ENCODE measurements at places on chromosomes 7 and 10.

GRCh38 chr10:58268454-58268945 lies 462 bp upstream of the CISD1 start:
- no peak for DNase-seq

GRCh38 chr7:17396692-17397091 lies 98.2 kb downstream of the AHR start:
- no peak for DNase-seq

- DNase-seq, result no peak
These were observed 77.3 kb upstream of the ARMC3 start for GRCh38 chr10:22850541-22850940.

GRCh38 chr7:27962273-27962672 lies 218.3 kb downstream of the JAZF1 start:
- DNase-seq, result no peak

- DNase-seq, result peak; percentile 52
These were observed 411 bp downstream of the AUTS2 start for GRCh38 chr7:69598487-69599285.

DNA sequence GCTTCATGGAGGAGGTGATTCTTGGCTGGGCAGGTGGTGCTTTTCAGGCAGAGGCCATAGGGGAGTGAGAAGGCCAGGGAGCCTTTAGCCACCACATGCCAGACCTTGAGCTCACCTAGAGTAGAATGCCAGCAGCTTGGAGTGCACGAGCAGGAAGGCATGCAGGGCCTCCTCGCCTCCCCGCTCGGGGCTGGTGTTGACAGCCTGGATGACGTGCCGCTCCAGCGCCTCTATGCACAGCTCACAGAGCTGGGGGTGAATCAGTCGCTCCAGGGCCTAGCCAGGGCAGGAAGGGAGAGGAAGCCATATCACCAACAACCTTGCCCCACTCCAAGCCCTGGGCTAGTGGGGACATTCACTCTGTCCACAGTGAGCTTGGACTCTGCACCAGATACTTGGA lies 15.7 kb downstream of the HPS1 start:
- DNase-seq, result no peak

- no peak for DNase-seq
These were observed 45.7 kb downstream of the BTAF1 start for GRCh38 chr10:91969297-91969696.

- no peak for DNase-seq
These were observed 102.2 kb upstream of the FGFR2 start for GRCh38 chr10:121700416-121700815.

DNA sequence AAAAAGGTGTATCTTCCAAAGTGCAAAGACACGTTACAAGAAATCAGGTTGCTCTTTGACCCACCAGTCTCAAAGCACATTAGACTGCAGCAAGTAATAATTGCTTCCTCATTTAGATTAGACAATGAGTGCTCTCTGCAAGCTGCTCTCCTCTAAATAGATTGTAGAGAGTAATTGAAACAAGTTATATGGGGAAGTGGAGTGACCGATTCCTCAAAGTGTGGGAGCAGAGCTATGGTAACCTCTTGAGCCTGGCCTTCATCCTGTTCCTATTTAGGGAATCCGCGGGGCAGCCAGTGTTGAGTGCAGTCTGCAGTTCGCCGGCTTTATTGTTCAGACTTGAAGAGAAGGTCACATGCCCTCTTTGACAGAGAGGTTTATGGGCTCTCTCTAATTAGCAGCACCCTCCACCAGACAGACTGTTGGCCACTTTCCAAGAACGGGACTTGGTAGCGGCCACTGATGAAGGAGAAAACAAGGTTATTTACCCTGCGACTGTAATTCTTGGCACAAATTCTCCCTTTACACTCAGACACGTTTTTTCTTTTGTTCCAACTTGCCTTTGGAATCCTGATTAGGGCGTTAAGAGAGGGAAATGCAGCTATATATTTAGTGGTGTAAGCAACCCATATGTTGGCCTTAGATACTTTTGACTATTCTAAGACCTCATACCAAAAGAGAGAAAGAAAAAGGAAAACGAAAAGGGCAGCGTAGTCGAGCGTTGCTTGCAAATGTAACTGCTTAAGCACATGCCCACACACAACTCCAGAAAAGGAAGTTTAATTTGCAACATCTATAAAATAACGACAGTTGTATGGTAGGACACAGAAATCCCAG lies 107.5 kb downstream of the REEP3 start:
- peak; percentile 84 for DNase-seq

DNA sequence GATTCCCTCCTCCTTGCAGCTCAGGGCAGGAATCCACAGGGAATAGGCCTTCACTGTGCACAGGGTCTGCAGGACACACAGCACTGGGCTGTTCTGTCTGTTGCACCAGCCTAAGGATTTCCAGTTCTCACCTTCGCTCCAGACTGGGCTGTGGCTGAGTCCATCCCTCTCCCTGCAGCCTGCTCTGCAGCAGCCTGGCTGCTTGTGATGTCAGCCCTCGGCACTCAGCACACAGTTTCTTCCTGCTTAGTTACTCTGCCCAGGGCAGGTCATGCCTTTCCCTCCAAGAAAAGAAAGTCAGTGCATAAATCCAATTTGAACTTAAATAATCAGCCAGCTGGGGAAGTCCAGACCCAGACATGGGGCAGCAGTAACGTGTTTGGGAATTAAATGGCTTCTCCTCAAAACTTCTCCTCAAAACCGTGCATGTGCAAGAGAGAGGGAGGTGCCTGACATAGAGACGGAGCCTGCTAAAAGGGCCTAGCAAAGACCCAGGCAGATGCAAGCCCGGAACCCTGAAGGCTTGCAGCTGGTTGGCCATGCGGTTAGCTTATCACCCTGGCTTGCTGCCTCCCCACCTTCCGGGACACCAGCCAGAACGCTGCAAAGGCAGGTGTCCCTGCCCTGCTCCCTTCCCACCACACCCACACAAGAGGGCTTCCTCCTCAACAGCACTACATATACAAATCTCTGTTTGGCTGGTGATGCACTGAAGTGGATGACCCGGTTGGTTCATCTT lies 10.9 kb upstream of the GDF2 start:
- DNase-seq, result no peak

DNA sequence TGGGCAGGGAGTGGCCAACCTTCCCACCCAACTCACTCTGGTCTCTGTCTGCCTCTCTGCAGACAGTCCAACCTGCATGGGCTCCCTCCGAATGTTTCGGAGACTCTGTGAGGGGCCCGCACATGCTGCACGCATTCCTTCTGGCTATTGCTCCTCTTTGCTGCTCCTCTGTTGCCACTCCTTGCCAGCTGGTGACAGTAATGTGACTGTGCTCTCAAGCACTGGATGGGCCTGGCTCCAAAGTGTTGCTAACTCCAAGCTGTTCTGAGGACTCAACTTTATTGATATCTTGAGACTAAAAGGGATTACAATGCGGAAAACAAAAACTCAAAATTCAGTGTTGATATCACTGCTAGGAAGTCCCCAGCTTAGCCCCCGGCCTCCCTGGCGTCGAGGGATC lies 105.4 kb upstream of the KIF5B start:
- DNase-seq, result no peak

- DNase-seq, result no peak
These were observed 14.3 kb upstream of the ABCB5 start for GRCh38 chr7:20601121-20601520.

GRCh38 chr7:33981671-33982424 lies 76.5 kb downstream of the BMPER start:
- no peak for DNase-seq

- DNase-seq, result peak; percentile 62
These were observed 83.9 kb downstream of the JAZF1 start for GRCh38 chr7:28096713-28097112.

DNA sequence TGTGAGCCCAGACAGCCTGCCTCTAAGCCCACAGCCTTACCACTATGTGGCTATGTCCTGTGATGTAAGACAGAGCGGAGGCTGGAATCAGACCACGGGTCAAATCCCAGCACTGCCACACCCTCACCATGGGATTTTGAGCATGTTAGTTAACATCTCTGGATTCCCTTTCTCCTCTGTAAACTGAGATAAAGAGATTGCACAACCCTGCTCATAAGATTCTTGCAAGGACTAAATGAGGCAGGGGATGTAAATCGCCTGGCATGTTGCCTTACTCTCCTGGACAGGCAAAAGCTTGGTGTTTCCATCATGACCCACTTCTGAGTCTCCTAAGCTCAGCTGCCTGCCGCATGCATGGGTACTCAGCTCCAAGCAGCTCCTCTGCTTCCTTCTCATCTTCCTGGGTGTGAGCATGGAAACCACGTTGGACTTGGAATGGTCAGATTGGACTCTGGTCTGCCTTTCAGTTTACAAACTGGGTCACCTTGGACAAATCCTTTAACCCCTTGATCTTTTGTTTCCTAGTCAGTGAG lies 41.3 kb upstream of the MTURN start:
- DNase-seq, result no peak

- DNase-seq, result no peak
These were observed 8.5 kb downstream of the CLIP2 start for GRCh38 chr7:74297516-74298233.
